Stimulated activated CD4-positive, alpha-beta T cell treated with anti-CD3 and anti-CD28 coated beads, Interleukin-15, amount 100 ng/mL, for 1 hour (primary cell): ENCODE measurements at places on chromosomes 4 and X.

- DNase-seq, result no peak
Observed at GRCh38 chr4:113013751-113014150, 35.7 kb upstream of the ANK2 start.

GRCh38 chrX:17590892-17591740 lies 146.2 kb upstream of the SCML1 start:
- DNase-seq, result no peak

DNA sequence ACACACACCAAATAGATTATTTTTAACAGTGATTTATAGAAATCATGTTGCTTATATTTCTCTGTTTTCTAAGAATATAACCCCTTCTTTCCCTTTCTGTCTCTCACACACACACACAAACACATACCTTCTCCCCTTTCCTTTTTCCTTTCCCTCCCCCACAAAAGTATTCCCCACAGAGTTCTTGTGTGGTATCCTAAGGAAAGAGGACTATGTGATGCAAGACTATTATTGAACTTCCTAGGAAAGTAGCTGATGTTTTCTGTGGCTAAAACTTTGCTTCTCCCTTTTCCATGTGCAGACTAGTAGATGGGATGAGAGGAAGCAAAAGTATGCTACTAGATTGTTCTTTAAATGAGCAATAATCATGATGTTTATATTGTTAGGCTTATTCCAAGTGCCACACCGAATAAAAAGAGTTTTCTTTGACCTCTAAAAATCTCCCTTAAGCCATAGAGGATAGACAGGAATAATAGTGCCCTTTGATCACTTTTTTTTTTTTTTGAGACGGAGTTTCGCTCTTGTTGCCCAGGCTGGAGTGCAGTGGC lies 38.7 kb downstream of the CPEB2 start:
- no peak for DNase-seq

DNA sequence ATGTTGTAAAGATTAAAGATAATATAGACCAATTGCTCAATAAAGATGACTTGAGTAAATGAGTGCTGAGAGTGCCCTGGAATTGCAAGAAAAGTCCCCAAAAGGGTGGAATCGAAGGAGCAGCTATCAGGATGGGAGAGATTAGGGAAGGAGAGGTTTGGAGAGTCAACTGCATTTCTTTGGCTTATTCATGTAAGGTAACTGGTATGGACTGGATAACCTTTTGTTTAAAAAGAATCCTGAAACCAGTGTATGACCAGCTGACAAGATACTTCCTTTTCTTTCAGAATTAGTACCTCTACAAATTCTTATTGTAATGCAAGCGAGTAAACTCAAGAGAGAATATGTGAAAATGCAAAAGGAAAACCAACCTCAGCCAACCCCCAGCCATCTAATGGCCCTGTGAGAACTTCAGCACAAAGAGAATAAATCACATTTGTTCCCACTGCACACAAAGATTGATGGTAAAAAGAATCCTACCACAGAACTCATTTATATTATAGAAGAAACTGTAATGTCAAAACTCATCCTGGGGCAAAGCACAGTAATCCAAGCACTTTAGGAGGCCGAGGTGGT lies 24.5 kb upstream of the SPP1 start:
- no peak for DNase-seq

DNA sequence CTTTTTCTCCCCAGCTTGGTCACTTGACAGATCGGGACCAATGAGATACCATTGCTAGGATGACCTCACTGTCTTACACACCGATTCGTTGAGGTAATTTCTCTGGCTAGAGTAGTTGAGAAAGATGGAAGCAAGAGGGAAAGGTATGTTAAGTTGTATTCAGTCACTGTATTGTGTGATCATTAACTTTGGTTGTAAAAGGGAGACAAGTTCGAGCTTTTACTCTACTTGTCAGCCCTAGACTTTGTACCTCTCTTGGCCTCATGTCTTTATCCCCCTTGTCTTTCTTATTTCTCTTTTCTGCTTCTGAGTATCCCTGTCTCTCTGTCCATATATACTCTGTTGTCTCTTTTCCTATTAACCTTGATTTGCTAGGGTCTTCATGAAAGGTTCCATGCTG lies 15.5 kb downstream of the FMR1 start:
- no peak for DNase-seq

GRCh38 chr4:168693750-168694490 lies 197.1 kb downstream of the PALLD start:
- no peak for DNase-seq

GRCh38 chr4:160595646-160596045 lies 1492.8 kb downstream of the RAPGEF2 start:
- no peak for DNase-seq

DNA sequence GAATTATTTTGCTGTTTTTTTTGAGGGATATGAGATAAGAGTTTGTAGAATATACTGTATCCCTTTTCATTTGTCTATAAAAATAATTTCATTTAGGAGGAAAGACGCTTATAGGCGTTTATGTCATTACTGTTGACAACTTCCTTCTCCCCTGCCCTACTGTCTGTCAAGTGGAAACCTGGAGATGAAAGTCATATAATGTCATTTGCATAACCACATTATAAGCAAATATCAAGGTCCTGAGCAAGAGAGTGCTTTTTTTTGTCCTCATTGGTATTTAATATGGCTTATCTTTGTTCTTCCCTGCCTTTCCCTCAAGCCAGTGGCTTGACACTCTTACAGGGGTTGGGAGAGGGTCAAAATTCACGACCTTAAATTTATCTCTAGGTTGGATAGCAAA lies 55.8 kb downstream of the LRP2BP start:
- no peak for DNase-seq

DNA sequence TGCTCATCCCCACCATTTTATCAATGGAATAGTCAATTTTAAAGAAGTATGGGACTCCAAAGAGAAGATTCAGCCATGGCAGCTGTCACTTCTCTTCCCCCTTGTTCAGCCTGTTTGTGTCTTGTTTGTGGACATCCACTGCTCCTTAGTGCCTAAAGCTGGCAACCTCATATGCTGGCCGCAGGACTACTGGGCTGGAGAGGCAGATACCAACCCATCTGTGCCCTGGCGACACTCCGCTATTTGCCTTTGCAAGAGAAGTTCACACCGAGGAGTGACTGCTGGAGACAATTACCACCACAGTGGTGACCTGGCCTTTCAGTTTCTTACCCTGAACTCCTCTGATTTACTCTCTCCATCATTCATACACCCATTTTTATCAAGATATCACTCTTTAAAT lies 64.3 kb downstream of the NHSL2 start:
- DNase-seq, result no peak

DNA sequence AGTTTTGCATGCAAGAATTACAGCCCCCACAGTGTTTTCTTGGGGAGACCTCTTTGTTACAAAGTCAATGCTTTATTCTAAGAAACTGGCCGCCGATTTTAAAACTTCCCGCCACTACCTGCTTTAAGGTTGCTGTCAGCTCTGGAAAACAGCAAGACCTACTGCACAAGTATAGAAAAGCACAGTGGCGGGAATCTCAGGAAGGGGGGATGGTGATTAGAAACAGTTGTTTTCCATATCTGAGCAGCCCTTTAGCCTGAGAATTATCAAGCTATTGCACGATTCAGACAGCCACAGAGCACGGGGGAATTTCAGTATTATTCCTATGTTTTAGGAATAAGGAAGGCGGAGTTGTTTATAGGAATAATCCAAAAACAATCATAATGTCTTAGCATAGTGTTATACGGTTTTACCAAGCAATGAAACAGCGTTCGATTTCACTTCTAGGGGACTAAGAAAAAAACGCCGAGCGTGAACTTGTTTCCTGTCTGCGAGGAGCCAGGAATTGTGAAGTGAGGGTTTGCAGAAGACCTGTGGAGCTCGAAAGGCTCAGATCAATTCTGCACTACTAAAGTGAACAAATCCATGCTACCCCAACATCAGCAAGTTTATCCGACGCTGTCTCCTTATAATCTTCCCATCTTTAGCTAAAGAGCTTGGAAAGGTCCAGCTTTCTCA lies 81.3 kb downstream of the HMGN5 start:
- DNase-seq, result no peak

DNA sequence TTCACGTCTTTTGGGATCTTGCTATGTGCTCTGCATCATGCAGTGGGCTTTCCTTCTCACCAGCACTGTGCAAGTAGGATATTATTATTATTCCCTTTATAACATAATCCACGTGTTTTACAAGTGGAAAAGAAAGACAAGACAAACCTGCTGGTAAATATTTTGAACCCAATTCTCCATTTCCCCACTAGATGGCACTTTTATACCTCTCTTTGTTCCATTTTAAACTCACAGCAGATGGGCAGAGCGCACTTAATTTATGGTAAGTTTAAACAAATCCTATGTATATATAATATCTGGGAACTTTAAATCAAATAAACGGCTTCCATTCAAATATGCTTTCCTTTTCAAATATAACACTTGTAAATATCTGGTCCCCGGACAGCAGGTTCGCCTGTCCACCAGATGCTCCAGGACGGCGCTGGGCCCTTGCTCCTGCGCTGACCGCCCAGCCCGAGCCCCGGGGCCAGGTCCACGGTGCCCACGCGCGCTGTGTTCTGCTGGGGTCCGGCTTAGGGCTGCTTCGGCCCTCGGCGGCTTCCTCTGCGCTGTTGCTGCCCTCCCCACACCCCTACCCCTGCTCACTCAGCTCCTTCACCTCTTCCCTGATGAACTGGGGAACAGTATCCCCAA lies 31.1 kb downstream of the F11 start:
- DNase-seq, result no peak

GRCh38 chr4:186201535-186202230 lies 10.3 kb downstream of the CYP4V2 start:
- peak; percentile 16 for DNase-seq

- DNase-seq, result no peak
Observed at GRCh38 chr4:2007804-2008670, 737 bp downstream of the NELFA start.

GRCh38 chr4:181688432-181688831 lies 554.8 kb upstream of the TENM3 start:
- DNase-seq, result no peak

- DNase-seq, result no peak
Observed at GRCh38 chrX:71919431-71919830, 8.8 kb downstream of the NHSL2 start.

- no peak for DNase-seq
Observed at GRCh38 chr4:68599150-68599549, 23.0 kb upstream of the UGT2B17 start.

DNA sequence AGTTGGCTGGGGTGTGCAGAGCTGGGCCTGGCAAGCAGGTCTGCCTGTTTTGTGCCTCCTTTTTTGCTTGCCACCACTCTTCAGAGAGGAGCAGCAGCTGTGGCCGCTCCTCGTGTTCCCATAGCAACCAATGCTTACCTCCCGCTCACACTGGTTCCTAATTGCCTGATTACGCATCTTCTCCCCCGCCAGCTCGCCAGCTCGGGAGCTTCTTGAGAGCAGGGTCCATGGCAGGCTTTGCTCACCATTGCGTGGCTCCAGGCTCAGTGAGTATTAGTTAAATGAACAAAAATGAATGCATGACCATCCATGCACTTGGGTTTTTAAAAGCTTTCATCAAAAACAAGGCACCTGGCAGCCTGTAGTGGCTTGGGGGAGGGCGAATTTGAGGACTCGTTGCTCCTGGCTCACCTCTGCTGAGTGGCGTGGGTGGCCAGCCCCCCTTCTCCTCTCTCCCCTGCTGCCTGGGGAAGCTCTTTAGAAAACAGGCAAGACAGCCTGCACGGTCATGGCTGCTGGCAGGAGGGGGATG lies 14.2 kb upstream of the PJA1 start:
- DNase-seq, result no peak

- DNase-seq, result no peak
Observed at GRCh38 chrX:100379388-100379986, 30.6 kb downstream of the PCDH19 start.

- no peak for DNase-seq
Observed at GRCh38 chr4:145756244-145756643, 76.3 kb downstream of the C4orf51 start.

DNA sequence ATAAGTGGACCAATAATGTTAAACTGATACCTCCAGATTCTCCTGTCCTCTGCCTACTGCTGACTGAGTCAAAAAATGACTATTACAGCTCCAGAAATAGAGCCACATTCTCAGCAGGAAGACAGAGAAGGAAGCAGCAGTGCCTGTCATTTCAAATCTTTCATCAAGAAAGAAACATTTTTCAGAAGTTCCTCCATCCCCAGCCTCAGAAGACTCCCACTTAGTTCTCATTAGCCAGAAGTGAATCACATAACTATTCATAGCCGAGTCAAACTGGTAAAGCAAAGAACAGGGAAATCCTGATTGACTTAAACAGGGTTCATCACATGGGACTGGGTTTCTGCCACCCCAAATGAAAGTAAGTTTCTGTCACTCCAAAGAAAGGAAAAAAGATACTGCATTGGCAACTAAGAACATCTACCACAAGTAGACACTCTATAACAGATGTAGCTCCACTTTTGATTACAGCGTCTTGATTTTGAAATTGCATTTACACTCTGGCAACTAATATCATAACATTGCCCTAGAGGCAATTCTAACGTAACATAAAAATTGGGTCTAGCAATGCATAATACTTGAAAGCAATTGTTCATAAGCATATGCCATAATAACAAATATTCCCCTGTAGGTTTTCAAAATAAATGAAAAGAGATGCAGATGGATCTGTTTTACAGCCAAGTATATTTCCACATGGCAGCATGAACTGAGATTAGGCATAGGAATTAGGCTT lies 599.8 kb downstream of the GALNTL6 start:
- DNase-seq, result no peak

GRCh38 chr4:169103966-169104412 lies 93.9 kb upstream of the CBR4 start:
- no peak for DNase-seq

DNA sequence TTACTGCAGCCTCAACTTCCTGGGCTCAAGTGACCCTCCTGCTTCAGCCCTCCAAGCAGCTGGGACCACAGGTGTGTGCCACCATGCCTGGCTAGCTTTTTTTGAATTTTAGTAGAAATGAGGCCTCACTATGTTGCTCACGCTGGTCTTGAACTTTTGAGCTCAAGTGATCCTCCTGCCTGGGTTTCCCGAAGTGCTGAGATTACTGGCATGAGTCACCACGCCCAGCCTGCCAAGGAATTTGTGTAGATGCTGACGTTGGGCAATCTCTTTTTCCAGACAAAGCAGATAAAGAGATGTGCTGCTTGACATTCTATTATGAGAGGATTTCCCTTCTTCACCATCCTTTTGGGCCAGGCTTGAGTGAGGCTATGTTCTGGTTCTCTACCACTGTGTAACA lies 254.5 kb upstream of the RPS6KA3 start:
- no peak for DNase-seq

GRCh38 chr4:107774681-107775080 lies 50.1 kb upstream of the SGMS2 start:
- no peak for DNase-seq

DNA sequence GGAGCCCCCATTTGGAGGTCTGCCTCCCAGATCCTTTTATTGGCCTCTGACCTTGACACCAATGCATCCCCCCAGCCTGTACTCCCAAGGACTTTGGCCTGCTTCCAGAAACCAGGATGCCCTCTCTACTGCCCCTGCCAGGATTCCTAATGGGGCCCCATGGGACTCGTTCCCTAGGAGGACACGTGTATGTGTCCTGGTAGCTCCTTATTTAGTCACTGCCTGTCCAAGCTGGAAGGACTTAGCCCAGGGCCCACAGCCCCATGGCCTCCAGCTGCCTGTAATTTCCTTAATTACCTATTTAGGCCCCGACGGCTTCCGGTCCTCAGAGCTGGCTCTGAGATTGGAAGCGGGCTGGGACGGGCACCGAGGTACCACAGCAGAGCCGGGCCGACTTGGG lies 9.4 kb downstream of the ATP2B3 start:
- no peak for DNase-seq
